ENCODE measurements at places on chromosomes 1 and 21.

DNA sequence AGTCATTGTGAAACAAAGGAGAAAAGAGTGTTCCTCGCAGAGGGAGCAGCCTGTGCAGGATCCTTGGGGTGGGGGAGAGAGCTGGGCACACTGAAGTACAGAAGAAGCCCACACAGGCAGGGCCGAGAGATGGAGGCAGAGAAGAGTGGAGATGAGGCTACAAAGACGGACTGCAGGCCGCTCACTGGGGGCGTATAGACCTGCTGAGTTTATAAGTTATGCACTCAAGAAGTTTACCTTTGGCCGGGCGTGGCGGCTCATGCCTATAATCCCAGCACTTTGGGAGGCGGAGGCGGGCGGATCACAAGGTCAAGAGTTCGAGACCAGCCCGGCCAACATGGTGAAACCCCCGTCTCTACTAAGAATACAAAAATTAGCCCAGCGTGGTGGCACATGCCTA, 7.6 kb upstream of the SLAMF9 start:
- ATAC-seq = no peak

GRCh38 chr1:56799605-56800400, 19.4 kb downstream of the FYB2 start:
- ATAC-seq = peak; percentile 83

DNA sequence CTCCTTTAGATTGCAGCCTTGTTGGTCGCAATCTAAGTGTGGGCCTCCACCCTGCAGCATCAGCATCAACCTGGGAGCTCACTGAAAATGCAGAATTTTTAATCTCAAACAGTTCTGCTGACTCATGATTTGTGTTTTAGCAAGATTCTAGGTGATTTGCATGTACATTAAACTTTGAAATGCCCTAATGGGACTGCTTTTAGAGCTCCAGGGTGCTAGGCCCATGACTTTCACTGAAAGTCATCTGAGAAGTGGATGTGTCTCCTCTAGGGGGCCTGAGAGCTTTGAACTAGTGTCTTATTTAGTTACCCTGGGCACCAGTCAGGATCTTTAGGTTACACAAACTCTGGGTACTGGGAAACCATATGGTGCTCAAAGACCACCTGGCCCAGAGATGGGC, 9.0 kb downstream of the TRIM67 start:
- ATAC-seq = no peak

DNA sequence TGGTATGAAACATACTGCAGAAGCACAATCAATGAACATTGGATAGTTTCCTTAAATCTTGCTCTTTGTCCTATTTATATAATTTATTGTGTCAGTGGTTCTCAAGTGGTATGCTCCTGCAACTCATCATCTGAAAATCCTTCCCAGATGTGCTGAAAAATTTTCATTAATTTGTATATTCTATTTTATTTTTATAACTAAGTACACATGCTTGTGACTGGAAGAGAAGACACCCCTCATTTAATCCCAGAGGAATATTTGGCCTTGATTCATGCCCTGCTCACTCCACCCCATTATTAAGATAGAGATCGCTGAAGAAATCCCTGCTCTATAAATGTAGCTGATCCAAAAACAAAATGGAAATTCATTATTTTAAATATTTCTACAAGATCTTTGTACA, 870.5 kb upstream of the CXADR start:
- ATAC-seq = no peak

DNA sequence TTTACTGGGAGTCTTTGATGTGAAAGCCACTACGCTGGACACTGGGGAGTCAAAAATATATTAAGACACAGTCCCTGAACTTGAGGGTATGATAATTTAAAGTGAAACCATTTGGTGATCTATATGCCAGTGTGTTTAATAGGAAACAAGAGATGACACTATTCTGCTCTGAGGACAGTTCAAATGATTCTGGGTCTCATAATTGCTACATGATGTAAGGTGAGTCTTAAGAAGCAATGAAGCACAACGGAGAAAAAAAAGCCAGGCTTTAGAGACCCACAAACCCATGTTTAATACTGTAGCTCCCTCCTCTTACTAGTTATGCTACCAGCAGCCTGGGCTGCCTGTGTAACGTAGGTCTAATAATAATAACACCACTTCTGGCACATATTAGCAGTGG, 14.2 kb upstream of the LRRC8D start:
- ATAC-seq = no peak

DNA sequence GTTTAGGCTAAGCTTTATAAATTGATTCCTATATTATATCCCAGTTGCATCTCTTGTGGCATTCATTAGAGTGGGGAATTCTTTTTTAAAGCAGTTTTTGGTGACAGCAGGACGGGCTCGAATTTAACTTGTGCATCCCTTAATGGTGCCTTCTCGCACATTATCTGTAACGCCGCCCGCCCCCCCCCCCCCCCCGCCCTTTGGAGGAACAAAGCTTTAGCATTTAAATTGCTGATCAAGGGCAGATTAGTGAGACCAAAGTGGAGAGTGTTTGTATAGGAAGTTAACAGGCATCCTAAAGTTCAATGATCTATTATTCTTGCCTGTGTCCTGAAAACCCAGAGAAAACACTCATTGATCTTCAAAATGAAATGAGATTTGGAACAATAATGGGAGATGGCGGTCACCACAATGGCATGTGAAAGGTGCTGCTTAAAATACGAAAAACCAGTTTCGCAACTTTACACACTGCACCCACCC, 2.2 kb downstream of the LMO4 start:
- no peak for ATAC-seq

GRCh38 chr1:26020941-26021646, 481 bp upstream of the EXTL1 start:
- ATAC-seq = no peak

DNA sequence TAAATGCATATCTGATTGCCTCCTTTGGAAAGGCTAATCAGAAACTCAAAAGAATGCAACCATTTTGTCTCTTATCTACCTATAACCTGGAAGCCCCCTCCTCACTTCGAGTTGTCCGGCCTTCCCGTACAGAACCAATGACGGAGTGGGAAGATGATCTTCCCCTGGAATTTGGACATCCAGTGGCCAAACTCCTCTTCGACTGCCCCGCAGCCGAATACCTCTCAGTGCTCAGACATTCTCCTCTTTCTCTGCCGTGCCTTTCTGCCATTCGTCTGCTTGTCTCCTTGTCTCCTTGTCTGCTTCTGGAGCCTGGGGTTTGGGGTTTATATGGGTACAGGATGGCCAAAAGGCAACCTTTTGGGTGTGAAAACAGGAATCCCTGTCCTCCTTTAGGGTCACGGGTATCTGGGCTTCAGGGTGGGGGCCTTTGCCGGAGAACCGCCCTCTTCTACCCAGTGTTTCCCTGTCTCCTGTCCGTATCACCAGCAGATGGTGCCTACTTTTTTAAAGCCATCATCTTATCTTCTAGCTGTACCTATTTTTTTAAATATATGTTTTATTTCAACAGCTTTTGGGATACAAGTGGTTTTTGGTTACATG, 35.9 kb upstream of the RAB4A start:
- ATAC-seq = no peak

- no peak for ATAC-seq
Observed at GRCh38 chr1:162139211-162139610, 69.7 kb downstream of the NOS1AP start.

DNA sequence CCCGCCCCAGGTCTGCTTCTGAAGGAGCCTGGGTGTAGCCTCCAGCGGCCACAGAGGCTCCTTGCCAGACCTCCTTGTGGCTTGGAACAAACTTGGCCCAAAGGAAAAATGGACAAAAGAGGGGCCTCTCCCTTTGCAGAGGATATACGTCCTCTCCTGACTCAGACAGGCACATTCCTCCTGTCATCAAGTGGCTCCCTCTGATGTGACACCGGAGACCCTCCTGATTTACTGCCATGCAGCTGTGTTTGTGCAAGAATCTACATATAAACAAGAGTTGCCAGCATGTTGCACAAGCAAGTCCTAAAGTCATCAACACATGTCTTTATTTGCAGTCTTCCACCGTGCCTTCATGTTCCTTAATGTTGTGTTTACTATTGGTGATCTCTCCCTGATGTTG, 54.1 kb upstream of the F3 start:
- ATAC-seq = peak; percentile 5

DNA sequence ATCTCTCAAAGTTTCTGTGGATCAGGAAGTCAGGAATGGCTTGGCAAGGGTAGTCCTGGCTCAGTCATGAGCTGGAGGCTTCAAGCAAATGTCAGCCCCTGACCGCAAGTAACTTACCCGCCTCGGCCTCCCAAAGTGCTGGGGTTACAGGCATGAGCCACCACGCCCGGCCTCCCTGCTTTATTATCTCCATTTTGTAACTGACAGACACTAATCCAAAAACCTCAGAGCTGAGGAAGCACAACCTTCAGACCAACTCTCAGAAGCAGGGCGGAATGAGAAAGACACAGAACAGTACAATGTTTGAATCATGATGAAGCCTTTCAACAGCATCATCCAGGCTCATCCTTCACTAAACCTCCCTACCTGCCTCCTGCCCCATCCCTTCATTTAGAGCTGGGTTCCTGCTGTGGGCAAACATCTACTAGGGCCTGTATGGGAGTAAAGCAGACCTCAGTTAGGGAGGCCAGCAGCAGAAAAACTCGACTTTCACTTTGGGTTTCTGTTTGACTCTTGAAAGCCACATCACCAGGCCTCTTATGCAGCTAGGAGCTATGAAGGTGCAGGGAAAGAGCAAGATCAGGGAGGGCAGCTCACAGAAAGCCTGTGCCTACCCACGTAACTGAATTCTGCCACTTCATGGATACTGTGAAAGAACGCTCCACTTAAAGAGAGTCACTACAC, 84.4 kb upstream of the RAB4A start:
- ATAC-seq = peak; percentile 26
